AG04449 (cell line): ENCODE measurements at places on chromosomes 4 and X.

GRCh38 chr4:174686826-174687225, 142.2 kb downstream of the GLRA3 start:
- no peak for DNase-seq

GRCh38 chr4:138398322-138398721, 156.2 kb upstream of the SLC7A11 start:
- DNase-seq: no peak

- no peak for DNase-seq
Measured at GRCh38 chr4:118281611-118282442, 71.0 kb downstream of the PRSS12 start.

- DNase-seq: no peak
Measured at GRCh38 chrX:37712458-37712857, 26.9 kb downstream of the XK start.

DNA sequence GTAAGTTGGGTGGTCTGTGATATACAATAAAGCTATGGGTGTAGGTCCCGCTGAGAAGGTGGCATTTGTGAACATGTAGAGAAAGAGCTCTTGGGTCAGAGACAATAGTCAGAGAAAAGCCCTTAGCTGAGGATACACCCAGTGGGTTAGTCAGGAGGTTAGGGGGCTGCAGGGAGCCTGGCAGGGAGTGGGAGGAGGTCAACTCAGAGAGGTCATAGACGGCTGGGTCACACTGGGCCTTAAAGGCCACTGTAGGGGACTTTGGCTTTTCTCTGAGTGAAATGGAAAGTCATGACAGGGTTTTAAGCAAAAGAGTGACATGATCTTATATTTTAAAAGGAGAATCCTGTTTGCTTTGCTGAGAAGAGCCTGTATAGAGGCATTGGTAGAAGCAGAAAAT, 16.7 kb downstream of the MGST2 start:
- no peak for DNase-seq

- no peak for DNase-seq
Measured at GRCh38 chr4:66814277-66814676, 731.0 kb downstream of the CENPC start.

- peak; percentile 9 for DNase-seq
Measured at GRCh38 chr4:41418444-41418843, 119.5 kb upstream of the LIMCH1 start.

DNA sequence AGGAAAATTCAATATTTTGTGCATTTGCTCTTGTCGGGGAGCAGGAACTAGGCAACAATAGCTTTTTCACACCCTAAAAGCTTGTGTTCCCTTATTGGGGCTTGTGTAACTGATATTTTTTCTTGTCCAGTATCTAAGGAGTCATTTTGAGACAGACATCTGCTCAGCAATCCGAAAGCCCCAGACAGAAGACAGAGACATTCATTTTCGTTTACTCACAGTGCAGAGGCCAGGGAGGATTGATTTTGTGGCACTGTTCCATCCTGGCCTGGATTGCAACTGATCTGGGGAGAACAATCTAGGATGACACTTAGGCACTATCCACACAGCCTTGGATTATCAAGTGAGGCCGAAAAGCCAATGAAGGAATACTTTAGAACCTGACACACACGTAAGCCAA, 27.4 kb upstream of the PLAC1 start:
- no peak for DNase-seq

DNA sequence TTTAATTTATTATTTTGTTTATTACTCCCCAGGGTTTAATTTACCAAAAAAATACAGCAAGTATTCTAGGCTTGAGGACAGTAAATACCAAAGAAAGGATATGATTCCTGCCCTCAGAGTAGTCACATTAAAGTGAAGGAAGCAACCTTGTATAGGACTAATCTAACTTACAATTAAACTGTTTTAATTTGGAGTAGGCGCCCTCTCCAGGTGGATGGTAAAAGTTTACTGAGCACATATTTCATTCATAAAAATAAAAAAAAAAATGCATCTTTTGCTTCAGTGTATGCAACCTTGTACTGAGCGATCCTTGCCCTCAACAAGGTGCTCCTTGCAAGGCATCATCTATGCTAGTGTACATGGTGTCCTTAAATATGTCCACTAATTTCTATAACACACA, 72.0 kb upstream of the MAGEB16 start:
- DNase-seq: no peak

GRCh38 chr4:1772853-1773538, 20.1 kb upstream of the FGFR3 start:
- DNase-seq: no peak

GRCh38 chr4:154502111-154502510, 10.5 kb upstream of the DCHS2 start:
- DNase-seq: no peak

DNA sequence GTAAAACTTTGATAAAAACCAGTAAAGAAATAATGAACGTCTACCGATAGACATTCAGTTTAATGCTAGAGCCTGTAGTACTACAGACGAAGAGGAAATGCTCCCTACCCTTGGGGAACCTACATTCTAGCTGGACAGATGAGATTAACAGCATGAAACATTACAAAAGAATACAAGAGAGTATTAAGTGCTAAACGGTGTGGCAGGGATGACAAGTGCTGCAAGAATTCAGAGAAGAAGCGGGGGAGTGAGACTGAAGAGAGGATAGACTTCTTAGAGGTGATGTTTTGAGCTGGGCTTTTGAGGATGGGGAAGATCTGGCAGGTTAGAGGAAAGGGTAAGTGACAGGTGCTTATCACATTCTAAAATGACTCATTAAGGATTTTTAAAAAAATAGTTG, 52.6 kb upstream of the ESX1 start:
- no peak for DNase-seq

GRCh38 chrX:40007131-40007755, 90.5 kb downstream of the BCOR start:
- no peak for DNase-seq

GRCh38 chr4:152935631-152936445, at the start of gene FHDC1:
FHDC1 (plus strand) TSS chr4:152936323; CDS start chr4:152943058, 6,735 bp downstream.
- DNase-seq: no peak

- DNase-seq: no peak
Measured at GRCh38 chrX:103361798-103362197, 5.5 kb downstream of the TCEAL9 start.

GRCh38 chrX:154083126-154083517, 14.4 kb downstream of the MECP2 start:
- no peak for DNase-seq

GRCh38 chr4:7910263-7910896, 29.3 kb downstream of the AFAP1 start:
- no peak for DNase-seq

- DNase-seq: no peak
Measured at GRCh38 chrX:133527415-133527814, 112.1 kb upstream of the GPC4 start.

DNA sequence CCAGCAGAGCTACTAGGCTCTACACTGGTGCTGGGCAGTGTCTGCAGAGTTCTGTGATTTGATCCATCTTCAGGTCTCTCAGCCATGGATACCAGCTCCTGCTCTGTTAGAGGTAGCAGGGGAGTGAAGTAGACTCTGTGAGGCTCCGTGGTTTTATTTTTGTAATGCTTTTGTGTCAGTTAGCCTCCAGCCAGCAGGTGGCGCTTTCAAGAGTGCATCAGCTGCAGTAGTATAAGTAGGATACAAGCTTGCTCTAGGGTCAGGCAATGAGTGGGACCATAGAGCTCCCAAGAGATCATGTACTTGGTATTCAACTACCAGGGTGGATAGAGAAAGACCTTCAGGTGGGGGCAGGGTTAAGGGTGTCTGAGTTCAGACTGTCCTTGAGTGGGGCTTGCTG, 362.5 kb upstream of the TRAM1L1 start:
- DNase-seq: no peak

DNA sequence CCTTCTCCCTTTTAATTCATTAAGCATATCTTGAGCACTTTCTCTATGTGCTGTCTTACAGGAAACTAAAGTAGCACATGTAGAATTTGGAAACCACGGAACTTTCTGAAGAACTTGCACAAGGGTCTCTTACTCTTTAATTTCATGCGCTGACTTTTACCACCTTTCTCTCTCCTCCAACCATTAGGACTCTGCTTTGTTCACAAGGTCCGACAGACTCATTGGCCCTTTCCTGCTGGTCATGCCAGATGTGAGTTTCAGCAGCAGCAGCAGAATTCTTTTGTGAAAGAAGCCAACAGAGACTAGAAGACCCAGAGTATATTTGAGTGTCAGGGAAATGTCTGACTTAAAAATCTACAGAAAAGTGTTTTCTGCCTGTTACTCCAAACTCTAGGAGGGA, 207.1 kb downstream of the GUCY2F start:
- no peak for DNase-seq

- no peak for DNase-seq
Measured at GRCh38 chrX:23136816-23137215, 137.1 kb downstream of the DDX53 start.

GRCh38 chr4:94407846-94408245, 43.9 kb upstream of the PDLIM5 start:
- no peak for DNase-seq

DNA sequence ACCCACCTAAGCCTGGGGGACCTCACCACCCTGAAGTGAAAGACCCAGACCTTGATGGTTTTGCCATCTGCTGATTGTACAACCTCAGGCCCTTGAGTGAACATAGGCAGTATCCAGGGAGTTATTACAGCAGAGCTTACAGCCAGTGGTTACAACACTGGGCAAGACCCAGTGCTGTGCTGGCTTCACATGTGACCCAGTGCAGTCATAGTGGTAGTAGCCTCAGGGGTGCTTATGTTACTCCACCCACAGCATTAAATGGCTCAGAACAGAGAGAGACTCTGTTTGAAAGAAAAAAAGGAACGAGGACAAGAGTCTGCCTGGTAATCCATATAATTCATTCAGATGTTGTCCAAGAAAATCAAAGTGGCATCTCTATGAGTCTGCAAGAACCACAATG, 45.2 kb upstream of the DACH2 start:
- no peak for DNase-seq

DNA sequence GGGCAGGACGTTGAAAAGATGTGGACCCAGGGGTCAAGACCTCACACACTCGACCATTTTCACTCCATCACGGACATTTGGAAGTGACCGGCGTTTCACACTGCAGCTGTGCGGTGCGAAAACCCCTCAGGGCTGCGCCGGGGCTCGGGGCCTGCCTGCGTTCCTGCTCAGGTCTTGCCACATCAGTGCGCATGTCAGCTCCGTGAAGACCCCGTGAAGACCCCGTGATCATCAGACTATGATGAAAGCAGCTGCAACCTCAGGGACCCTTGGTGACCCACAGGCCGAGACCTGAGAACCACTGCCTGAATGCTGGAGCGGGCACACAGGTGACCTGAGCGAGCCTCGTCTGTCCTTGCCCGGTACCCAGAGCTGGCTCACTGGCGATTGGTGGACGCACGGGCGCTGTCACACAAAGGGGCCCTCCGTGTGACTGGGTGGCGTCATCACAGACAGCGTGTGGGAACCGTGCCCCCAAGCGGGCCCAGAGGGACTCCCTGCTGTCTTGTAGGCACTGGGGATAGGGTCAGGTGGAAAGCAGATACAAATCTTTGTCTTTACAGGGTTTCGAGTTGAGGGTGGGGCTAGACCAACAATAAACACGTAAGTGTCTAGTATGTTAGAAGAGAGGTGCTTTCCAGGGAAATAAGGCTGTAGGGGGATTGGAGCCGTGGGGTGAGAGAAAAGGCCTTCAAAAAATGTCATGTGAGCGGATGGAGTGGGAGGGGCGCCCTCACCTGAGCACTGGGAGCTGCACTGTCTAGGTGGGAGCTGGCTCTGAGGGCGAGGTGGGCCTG, 12.7 kb downstream of the MSANTD1 start:
- no peak for DNase-seq

GRCh38 chr4:105257817-105258495, 111.3 kb downstream of the TET2 start:
- no peak for DNase-seq

DNA sequence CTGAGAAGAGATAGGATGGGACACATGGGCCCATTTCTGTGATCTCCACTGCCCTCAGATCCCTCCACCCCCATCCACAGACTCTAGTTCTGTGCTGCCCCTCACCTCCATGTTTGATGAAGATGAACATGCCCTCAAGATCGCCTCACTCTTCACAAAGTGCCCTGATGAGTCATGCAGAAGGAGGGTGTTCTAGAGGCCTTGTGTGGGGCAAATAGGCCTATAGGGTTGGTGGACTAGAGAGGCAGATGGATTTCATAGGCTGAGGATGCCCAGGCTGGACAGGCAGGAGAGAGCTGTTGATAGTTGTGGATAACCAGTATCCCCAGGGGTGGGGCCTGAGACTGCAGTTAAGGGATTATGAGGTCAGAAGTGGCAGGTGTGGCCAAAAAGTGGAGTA, at the start of gene CXorf65:
CXorf65 (minus strand) TSS at position 314 of the 400 bp plus-strand sequence; CDS start at position 130, 184 bp downstream.
- DNase-seq: no peak

DNA sequence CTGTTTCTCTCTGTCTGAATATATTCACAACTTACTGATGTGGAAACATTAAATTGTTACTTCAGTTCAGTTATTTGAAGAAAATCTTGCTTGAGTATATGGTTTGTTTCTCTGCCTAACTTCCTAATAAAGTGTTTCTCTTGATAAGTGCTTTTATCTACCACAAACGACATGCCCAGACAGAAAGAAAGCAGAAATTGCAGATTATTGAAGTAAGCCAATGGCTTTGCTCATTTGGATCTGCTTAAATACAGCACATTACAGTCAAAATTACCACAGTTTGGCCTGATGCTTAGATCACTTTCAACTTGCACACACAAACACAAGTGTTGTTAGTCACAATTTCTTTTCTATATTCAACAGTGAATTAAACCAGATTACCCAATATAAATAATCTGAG, 68.0 kb downstream of the ATOH1 start:
- no peak for DNase-seq

GRCh38 chr4:8648296-8648695, 55.7 kb downstream of the CPZ start:
- no peak for DNase-seq

- no peak for DNase-seq
Measured at GRCh38 chr4:188778905-188779304, 639.7 kb downstream of the TRIML1 start.

DNA sequence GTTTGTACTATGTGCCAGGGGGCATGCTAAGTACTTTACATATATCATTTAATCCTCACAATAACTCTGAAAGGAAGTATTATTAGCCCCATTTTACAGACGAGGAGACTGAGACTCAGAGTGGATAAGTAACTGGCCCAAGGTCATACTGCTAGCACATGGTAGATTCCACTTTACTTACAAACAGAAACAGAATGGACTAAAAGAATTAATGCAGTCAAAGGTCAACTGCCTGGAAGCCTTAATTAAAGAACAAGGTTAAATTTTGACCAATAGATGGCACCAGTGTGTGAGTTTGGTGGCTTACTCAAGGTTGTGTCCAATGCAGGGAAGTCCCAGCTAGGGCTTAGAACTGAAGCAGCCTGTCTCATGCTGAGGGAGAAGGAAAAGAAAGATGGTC, 4.7 kb downstream of the RIPPLY1 start:
- no peak for DNase-seq

- no peak for DNase-seq
Measured at GRCh38 chr4:176566769-176567168, 226.0 kb downstream of the VEGFC start.
